ENCODE measurements at places on chromosomes 6 and 20. TPM values are rescaled to one million over a fixed set of nuclear protein-coding genes. Genes with fewer than 3 reads are reported as not detected.

Gene AARS2
- total RNA-seq, result 7.9 TPM

Gene REPS1
- 21.7 TPM for total RNA-seq

Gene DDO
- total RNA-seq, result 0.07 TPM

Gene GRM1
- total RNA-seq, result 0.04 TPM

Gene TMEM170B
- total RNA-seq, result 1.3 TPM

Gene SLC44A4
- total RNA-seq, result 0.15 TPM

Gene TPX2
- 111 TPM for total RNA-seq

Gene UNC5CL
- total RNA-seq, result 0.33 TPM

Gene EPPIN
- total RNA-seq, result not detected

Gene TCF15
- not detected for total RNA-seq

Gene OVOL2
- total RNA-seq, result 0.20 TPM

Gene SLCO4A1
- 10.2 TPM for total RNA-seq

Gene HLA-DOB
- 0.14 TPM for total RNA-seq

Gene TBP
- 15.9 TPM for total RNA-seq

Gene ZSCAN31
- 2.8 TPM for total RNA-seq

Gene PTPRT
- not detected for total RNA-seq

Gene RAD21L1
- not detected for total RNA-seq

Gene NDRG3
- total RNA-seq, result 24.1 TPM

Gene SEC23B
- total RNA-seq, result 60.8 TPM

Gene FERMT1
- 18.5 TPM for total RNA-seq

Gene SIRPG
- total RNA-seq, result not detected

Gene TSPO2
- total RNA-seq, result not detected

Gene TREM2
- total RNA-seq, result not detected

Gene TAGAP
- not detected for total RNA-seq

Gene RIMS4
- 1.9 TPM for total RNA-seq

Gene SMIM8
- total RNA-seq, result 3.7 TPM

Gene HFE
- total RNA-seq, result 14.4 TPM

Gene ITPR3
- 45.8 TPM for total RNA-seq

Gene CST3
- total RNA-seq, result 335 TPM
